Panc1 (cell line): ENCODE measurements at places on chromosomes 4 and X. TPM values are rescaled to one million over a fixed set of nuclear protein-coding genes. Genes with fewer than 3 reads are reported as not detected.

DNA sequence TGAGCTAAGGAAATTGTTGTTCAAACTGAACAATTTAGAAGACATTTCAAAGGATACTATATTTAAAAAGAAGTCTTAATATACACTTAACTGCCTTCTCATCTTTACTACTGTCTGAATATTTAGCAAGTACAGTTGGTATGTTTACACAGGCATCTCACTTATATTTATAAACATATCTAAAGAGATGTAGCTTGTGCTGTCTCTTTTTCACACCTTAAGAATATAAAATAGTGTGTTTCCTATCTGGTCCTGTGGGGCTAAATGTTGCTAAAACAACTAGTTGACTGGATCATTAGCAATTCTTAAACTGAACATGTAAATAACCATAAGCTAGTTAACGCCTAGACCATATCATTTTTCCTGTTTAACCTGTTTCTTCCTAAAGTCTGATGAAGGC lies 336.3 kb downstream of the PPP3CA start:
- H3K4me1 ChIP-seq: no peaks in the 10 kb centered on the region
- no peaks in the 10 kb centered on the region for H3K36me3 ChIP-seq
- H3K27me3 ChIP-seq: no peaks in the 10 kb centered on the region
- no peak overlapping the region for H3K4me3 ChIP-seq
- H3K27ac ChIP-seq: no peak overlapping the region

Gene CDKL2
- 5.7 TPM for total RNA-seq

- H3K27ac ChIP-seq: no peak overlapping the region
- no peak for DNase-seq
- H3K27me3 ChIP-seq: no peaks in the 10 kb centered on the region; the same call in 1 of the 2 replicates
- H3K4me1 ChIP-seq: no peaks in the 10 kb centered on the region
These were observed 37.4 kb downstream of the DAPP1 start for GRCh38 chr4:99853999-99854398.

- H3K4me3 ChIP-seq: no peak overlapping the region
- no peaks in the 10 kb centered on the region for H3K4me1 ChIP-seq
- no peak overlapping the region for H3K27ac ChIP-seq
- DNase-seq: no peak
These were observed 46.2 kb downstream of the NEK1 start for GRCh38 chr4:169566021-169566818.

DNA sequence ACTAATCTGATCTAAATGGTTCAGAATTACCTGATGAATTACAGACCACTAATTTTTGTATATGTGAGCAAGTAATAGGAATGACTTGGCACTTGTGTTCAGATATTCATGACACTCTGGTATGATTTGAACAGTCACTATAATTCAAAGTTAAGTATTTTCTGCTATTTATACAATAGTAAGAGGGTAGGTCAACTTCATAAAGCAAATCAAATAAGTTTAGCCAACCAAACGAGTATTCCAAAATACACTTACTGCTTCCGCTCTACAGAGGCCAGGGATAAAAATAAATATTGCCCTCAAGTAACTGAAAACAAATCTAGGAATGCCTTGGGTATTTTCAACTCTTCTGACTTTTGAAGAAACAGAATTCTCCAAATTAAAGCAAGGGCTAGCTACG lies 9.1 kb downstream of the EMCN start:
- no peak overlapping the region for H3K4me3 ChIP-seq
- H3K27me3 ChIP-seq: no peaks in the 10 kb centered on the region
- no peaks in the 10 kb centered on the region for H3K36me3 ChIP-seq
- H3K4me1 ChIP-seq: no peaks in the 10 kb centered on the region
- no peak for DNase-seq
- no peak overlapping the region for H3K27ac ChIP-seq

DNA sequence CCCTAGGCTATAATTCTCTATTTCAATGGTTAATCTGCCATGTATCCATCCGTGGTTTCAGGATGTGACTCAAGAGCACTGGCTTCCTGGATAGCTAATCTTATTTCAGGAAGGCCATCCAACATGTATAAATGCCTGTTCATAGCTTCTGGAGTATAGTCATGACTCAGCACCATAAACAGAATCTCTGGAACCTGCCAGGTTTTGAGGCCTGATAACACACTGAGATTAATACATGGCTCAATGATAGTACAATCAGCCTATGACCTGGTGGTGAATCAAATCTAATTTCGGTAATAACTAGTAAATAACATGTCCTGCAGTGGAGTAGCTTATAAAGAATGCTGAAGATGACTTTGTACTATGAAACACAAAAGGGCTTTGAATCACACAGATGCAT lies 5.7 kb upstream of the IL13RA2 start:
- no peak overlapping the region for H3K4me3 ChIP-seq
- no peak for DNase-seq
- H3K27ac ChIP-seq: no peak overlapping the region
- no peaks in the 10 kb centered on the region for H3K27me3 ChIP-seq
- H3K4me1 ChIP-seq: no peaks in the 10 kb centered on the region

DNA sequence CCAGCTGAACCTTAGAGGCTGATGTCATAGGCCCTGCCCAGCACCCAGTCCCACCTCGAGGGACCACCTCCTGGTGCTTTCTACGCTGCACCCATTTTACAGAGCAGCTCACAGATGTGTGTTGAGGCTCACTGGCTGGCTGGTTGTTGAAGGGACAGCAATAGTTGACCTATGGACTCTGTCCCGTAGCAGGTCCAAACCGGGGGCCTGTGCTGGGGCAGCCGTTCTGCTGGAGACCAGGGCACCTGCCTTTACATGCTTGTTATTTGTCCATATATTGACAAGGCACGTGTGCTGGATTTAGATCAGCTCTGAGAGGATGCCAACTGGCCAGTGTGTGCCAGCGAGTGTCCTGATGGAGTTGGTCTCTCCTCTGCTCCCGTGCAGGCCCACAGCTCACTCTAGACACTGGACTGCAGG lies 58.1 kb downstream of the TNIP2 start:
- no peak overlapping the region for H3K27ac ChIP-seq
- H3K4me3 ChIP-seq: no peak overlapping the region
- no peaks in the 10 kb centered on the region for H3K4me1 ChIP-seq

DNA sequence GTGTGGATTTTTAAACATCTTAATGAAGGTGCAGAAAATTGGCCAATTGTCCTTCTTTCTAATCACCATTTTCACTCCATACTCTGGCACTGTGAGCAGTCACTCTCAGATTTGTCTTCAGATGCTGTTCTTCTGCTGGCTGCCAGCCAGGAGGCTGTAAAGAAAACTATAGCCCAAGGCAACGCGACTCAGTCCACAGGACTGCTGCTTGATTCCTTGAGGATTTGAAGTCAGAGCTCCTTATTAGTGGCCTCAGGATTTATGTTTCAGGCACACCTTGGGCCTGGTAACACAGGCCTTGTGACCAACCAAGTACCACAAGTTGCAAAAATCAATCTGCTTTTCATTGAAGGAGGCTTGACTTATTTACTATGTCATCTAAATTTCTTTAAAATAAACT lies 342.6 kb downstream of the GPM6A start:
- H3K27ac ChIP-seq: no peak overlapping the region
- no peaks in the 10 kb centered on the region for H3K27me3 ChIP-seq
- no peaks in the 10 kb centered on the region for H3K4me1 ChIP-seq
- no peak overlapping the region for H3K4me3 ChIP-seq

Gene PRDM8
- total RNA-seq: 5.3 TPM

Gene LRAT
- total RNA-seq: not detected

Gene YIPF6
- 61.3 TPM for total RNA-seq

DNA sequence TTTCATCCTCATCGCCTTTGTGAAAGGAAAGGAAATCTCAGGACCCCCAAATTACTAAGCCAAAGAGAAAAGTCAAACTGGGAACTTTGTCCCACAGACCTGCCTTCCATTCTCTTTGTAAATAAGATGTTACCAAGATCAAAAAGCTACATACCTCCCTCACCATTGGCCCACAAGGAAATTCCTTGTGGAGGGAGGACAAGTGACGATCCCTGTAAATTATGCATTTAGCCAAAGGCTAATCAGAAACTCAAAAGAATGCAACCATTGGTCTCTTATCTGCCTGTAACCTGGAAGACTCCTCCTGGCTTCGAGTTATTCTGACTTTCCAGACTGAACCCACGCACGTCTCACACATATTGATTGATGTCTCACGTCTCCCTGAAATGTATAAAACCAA lies 70.3 kb downstream of the SHOX start:
- no peaks in the 10 kb centered on the region for H3K4me1 ChIP-seq
- no peak overlapping the region for H3K27ac ChIP-seq
- H3K4me3 ChIP-seq: no peak overlapping the region

Gene VCX2
- not detected for total RNA-seq

GRCh38 chr4:3470244-3471097 lies 7.4 kb downstream of the DOK7 start:
- no peaks in the 10 kb centered on the region for H3K36me3 ChIP-seq
- no peaks in the 10 kb centered on the region for H3K27me3 ChIP-seq
- DNase-seq: no peak
- no peak overlapping the region for H3K4me3 ChIP-seq
- no peaks in the 10 kb centered on the region for H3K4me1 ChIP-seq
- no peak overlapping the region for H3K27ac ChIP-seq

DNA sequence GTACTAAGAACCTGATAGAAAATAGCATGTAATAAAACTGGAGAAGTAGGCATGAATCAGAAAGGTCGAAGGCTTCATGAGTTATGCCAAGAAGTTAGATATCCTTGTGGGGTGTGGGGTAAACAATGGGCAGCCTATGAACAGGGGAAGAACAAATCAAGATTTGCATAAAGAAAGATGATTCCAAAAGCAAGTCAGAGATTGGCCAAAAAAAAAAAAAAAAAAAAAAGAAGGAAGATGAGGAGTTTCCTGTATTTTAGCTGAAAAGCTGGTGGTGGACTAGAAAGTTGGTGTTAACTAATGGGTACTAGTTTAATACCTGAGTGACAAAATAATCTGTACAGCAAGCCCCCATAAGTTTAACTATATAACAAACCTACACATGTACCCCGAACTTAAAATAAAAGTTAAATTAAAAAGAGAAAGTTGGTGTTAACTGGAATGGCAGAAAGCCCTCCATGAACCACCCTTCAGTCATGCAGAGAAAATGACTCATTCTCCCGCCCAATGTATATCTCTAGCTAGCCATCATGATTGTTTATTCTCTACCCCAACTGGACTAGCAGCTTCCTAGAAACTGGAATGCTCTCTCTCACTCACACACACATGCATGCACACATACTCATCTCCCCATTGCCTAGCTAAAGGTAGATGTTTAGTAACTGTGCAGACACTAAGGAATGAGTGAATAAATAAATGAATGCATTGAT lies 41.7 kb downstream of the ATP11C start:
- no peak overlapping the region for H3K4me3 ChIP-seq
- H3K27me3 ChIP-seq: no peaks in the 10 kb centered on the region
- no peaks in the 10 kb centered on the region; the same call in 1 of the 2 replicates for H3K4me1 ChIP-seq
- DNase-seq: no peak
- H3K36me3 ChIP-seq: no peaks in the 10 kb centered on the region

DNA sequence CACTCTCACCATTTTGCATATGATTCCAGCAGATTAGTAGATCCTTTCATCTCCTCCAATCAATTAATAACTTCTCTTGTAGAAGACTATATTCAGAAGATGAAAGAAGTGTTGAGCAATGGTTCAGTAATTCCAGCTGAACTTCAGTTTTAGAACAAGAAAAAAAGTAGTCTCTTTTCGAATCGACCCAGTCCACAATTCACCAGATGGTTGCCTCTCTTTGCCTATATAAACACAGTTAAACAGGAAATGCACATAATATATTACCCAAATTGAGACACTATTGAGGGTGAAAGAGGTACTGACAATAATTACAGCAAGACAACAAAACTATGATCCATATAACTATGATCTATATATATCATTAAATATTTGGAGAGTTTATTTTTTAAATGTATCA lies 16.8 kb upstream of the FAM241A start:
- no peaks in the 10 kb centered on the region for H3K36me3 ChIP-seq
- peaks cover 2% of the 10 kb centered on the region; the same call in 1 of the 2 replicates for H3K27me3 ChIP-seq
- H3K27ac ChIP-seq: no peak overlapping the region
- DNase-seq: no peak
- H3K4me3 ChIP-seq: no peak overlapping the region

DNA sequence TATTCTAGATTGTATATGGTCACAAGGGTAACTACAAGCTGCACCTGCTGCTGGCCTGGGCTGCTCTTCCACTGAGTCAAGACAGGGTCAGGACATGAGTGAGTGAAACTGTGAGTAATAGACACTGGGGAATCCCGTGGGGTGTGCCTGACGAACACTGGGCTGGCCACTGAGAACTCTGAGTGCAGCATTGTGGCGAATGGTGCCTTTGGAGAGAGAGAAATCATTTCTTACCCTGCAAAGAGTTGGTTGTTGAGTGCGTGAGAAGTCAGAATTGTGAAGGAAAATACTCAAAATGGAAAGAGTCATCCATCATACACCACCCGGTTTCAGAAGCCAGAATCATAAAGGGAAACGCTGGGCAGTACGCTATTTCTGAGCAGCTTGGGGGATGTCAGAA lies 43.1 kb upstream of the LSM6 start:
- H3K27me3 ChIP-seq: no peaks in the 10 kb centered on the region
- H3K4me3 ChIP-seq: no peak overlapping the region
- no peaks in the 10 kb centered on the region for H3K4me1 ChIP-seq
- H3K27ac ChIP-seq: no peak overlapping the region

Gene USP17L19
- total RNA-seq: not detected

Gene IKBKG
- 76.3 TPM for total RNA-seq

GRCh38 chrX:97238632-97239031 lies 354.9 kb downstream of the RPA4 start:
- H3K36me3 ChIP-seq: no peaks in the 10 kb centered on the region
- H3K4me3 ChIP-seq: no peak overlapping the region
- H3K27ac ChIP-seq: no peak overlapping the region
- no peaks in the 10 kb centered on the region; the same call in 1 of the 2 replicates for H3K4me1 ChIP-seq

Gene TBC1D8B
- 8.9 TPM for total RNA-seq

GRCh38 chr4:149841686-149842085 lies 26.0 kb upstream of the IQCM start:
- DNase-seq: no peak
- no peaks in the 10 kb centered on the region for H3K4me1 ChIP-seq
- H3K4me3 ChIP-seq: no peak overlapping the region

- no peak overlapping the region for H3K4me3 ChIP-seq
- no peaks in the 10 kb centered on the region for H3K4me1 ChIP-seq
- no peaks in the 10 kb centered on the region for H3K36me3 ChIP-seq
- H3K27me3 ChIP-seq: no peaks in the 10 kb centered on the region
These were observed 31.0 kb upstream of the CCNG2 start for GRCh38 chr4:77125961-77126360.

GRCh38 chr4:53168228-53168627 lies 197.6 kb downstream of the SCFD2 start:
- no peak overlapping the region for H3K27ac ChIP-seq
- DNase-seq: no peak
- no peaks in the 10 kb centered on the region for H3K4me1 ChIP-seq
- no peaks in the 10 kb centered on the region for H3K36me3 ChIP-seq
- H3K4me3 ChIP-seq: no peak overlapping the region
- no peaks in the 10 kb centered on the region for H3K27me3 ChIP-seq

DNA sequence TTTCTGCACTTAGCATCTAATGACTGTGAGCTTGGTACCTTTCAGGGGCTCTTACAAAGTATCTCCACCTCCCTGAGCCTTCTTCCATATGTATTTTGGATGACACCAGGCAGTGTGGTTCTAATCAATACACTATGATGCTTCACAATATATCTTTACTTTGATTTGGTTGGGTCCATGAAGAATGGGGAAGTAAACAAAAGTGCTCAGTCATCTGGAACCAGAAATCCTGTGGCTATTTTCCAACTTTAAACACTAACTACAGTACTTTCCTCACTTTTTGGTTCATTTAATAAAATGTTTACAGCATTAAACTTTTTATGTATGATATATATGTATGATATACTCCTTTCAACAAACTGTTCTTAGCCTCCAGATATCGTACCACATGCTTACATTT lies 216.4 kb upstream of the AFF2 start:
- no peaks in the 10 kb centered on the region for H3K36me3 ChIP-seq
- H3K4me1 ChIP-seq: no peaks in the 10 kb centered on the region
- H3K27me3 ChIP-seq: no peaks in the 10 kb centered on the region
- DNase-seq: no peak
